ENCODE measurements at places on chromosomes 3 and 15.

- DNase-seq = no peak
Observed at GRCh38 chr3:154690413-154690812, 260.4 kb upstream of the GPR149 start.

GRCh38 chr3:97432914-97433313 is 331.6 kb upstream of the ARL6 start:
- DNase-seq = no peak

GRCh38 chr15:78170848-78171773 is 21.9 kb downstream of the IDH3A start:
- no peak for DNase-seq

DNA sequence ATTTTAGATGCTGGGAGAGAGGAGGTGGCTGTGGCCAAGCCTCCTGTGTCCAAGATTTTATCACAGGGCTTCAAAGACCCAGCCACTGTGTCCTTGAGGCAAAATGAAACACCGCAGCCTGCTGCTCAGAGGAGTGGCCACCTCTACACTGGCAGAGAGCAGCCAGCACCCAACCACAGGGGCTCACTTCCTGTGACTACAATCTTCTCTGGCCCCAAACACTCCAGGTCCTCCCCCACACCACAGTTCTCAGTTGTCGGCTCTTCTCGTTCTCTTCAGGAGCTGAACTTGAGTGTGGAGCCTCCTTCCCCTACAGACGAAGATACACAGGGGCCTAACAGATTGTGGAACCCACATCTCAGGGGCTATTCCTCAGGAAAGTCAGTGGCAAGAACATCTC is 45.6 kb downstream of the CDAN1 start:
- DNase-seq = no peak

DNA sequence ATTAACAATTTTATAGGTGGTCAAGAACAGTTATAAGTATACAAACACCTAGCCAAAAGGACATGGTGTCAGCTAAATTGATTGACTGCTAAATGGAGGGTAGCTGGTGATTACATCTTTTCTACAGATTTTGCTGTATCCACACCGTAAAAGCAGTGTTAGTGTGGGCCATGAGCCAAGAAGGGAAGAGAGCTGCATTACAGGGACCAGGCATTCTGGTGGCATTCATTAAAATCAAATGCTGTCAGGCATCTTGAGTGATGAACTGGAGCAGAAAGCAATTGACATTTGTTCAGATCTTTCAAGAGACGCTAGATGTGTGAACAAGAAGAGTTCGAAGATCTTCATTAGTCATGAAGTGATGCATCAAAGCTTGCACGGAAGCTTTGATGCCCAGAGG is 177.9 kb downstream of the ARPP21 start:
- no peak for DNase-seq

DNA sequence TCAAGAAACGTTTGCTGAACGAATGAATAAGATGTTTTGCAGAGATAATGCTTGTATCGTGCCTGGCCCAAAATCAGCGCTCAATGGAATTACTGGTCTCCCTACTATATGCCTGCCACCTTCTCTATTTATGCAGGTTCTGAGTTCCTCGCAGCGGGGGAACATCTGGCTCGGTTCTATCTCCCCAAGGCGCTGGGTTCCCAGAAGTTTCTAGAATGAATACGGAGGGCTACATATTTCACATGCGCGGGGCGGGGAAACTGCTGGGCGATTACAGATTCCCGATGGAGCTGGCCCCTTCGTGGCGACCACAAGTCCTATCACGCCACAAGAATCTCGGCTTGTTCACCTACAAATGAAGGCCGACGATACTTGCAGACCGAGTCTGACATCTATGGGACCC is 411 bp upstream of the EIF2B5 start:
- DNase-seq = no peak

DNA sequence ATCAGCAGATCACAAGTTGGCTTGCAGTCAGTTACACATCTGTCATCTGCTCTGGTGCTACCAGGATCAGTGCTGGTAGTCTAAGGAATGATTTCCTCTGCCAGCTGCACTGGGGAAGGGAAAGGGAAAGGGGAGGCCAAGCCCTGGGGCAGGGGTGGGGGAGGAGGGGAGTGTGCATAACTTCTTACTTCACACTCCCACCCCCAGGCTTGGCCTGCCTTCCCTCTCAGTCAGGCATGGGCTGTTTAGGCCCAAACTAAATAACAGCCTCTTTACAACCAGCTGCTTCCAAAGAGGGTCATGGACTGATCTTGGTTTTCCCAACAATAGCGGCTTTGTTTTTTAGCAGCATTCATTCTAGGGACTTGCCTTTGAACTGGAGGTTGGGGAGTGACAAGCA is 86.1 kb upstream of the PSMD6 start:
- DNase-seq = no peak

DNA sequence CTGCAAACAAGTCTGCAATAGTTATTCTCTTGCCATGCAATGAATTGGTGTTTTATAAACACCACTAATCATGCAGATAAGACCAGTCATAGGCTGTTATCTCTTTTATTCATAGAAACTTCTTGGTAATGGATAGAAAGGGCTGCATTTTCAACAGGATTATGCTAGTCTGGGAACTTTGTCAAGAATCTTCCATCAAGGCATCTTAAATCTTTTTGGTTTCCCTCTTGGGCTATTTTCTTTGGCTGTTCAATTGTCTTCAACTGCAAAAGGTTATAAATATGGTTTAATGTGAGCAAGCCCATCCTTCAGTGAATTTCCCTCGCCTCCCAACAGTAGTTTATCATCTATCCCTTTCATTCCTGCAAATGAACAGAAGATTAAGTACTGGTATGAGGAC is 59.0 kb upstream of the MINAR1 start:
- DNase-seq = peak; percentile 93

All from astrocyte (in vitro differentiated cells and primary cell).